PC-9 (cell line): ENCODE measurements at places on chromosomes 5 and 9. TPM values are rescaled to one million over a fixed set of nuclear protein-coding genes. Genes with fewer than 3 reads are reported as not detected.

The PDE4D gene
- 9.0 and 9.8 TPM in 2 replicates for total RNA-seq

DNA sequence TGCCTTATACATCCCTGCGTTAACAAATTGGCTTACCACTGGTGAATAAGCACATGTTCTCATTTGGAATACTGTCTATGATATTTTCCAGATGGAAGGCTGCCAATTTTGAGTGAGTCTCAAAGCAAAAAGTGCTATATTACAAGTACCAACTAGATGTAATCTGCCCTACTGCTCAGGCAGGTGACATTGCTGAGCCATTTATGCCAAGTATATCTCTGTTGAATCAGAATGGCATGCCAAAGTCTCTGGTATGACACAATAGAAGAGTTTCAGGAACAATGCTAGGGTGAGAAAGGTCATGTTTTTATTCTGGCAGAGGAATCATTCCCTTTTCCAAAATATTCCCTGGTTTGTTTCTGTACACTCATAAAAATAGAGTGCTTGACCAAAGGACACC lies 356.5 kb downstream of the CDH9 start:
- no peak overlapping the region for H3K4me3 ChIP-seq
- no peak overlapping the region for H3K27ac ChIP-seq
- no peaks in the 10 kb centered on the region for H3K36me3 ChIP-seq
- no peak for DNase-seq

DNA sequence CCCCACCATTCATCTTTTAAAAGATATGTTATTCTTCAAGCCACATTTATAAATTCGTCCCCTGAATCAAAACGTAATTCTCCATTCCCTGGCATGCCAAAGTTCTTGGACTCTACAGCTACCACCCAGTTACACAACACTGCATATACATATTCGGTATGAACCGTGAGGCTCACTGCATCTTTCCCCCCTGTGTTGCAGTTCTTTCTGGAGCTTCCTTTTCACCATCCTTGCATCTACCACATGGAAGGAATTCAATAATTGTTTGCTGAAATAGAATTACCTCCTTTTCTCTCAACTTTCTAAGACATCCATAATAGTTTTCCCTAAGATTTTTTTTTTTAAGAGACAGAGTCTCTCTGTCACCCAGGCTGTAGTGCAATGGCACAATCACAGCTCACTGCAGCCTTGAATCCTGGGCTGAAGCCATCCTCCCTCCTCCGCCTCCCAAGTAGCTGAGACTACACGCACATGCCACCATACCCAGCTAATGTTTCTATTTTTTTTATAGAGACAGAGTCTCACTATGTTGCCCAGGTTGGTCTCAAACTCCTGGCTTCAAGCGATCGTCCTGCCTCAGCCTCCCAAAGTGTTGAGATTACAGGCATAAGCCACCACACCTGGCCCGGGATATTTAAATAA lies 3.3 kb downstream of the LPAR1 start:
- H3K27ac ChIP-seq: no peak overlapping the region
- H3K36me3 ChIP-seq: no peaks in the 10 kb centered on the region; the same call in 1 of the 2 replicates
- peaks cover 16% of the 10 kb centered on the region for H3K4me1 ChIP-seq
- DNase-seq: no peak
- no peak overlapping the region; the same call in 1 of the 2 replicates for H3K4me3 ChIP-seq

DNA sequence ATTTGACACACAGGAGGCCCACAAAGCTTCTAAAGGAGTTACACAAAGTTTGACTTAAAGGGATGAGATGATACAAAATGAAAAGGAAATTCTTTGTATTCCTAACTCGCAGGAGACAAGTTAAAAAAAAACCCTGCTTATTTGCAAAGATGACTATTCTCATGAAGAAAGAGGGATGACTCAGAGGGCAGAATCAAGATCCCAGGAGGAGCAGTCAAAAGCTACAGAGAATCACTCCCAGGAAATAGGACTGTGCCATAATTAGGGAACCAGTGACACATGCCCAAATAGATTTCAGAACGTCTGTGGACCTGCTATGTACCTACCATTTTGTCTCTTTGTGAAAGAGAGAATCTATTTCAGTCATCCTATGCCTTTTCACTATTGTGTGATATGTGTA lies 103.5 kb upstream of the ARRDC3 start:
- H3K4me3 ChIP-seq: no peak overlapping the region
- H3K27ac ChIP-seq: no peak overlapping the region
- DNase-seq: no peak
- no peaks in the 10 kb centered on the region for H3K36me3 ChIP-seq

The TMOD1 gene
- total RNA-seq: 6.8 and 7.1 TPM in 2 replicates

GRCh38 chr5:74673011-74673790 lies 11.8 kb upstream of the HEXB start:
- no peak overlapping the region for H3K27ac ChIP-seq
- peaks cover 9% of the 10 kb centered on the region; the same call in 1 of the 2 replicates for H3K4me1 ChIP-seq
- H3K36me3 ChIP-seq: no peaks in the 10 kb centered on the region
- no peaks in the 10 kb centered on the region for H3K27me3 ChIP-seq
- peak; percentile 66 for DNase-seq

DNA sequence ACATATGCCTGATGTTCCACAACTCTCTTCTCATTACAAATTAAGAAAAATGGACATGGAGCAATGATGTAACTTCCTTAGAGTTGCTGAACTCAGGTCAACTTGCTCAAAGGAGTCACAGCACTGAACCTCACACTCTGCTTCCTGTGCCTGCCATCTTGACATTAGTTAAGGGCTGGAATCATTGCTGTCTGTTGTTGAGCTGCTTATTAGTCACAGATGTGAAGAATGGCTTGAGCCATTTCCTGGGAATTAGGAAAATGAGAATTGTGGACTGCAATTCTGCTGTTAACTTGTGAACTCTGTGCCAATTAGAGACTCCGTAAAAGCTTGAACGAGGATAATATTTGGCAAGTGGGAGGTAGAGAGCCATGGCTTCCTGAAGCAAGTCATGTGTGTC lies 212.0 kb downstream of the ADAMTS12 start:
- H3K27me3 ChIP-seq: no peaks in the 10 kb centered on the region
- H3K4me3 ChIP-seq: no peak overlapping the region
- no peak overlapping the region for H3K27ac ChIP-seq
- peaks cover 36% of the 10 kb centered on the region for H3K36me3 ChIP-seq
- H3K4me1 ChIP-seq: no peaks in the 10 kb centered on the region
- no peak for DNase-seq

DNA sequence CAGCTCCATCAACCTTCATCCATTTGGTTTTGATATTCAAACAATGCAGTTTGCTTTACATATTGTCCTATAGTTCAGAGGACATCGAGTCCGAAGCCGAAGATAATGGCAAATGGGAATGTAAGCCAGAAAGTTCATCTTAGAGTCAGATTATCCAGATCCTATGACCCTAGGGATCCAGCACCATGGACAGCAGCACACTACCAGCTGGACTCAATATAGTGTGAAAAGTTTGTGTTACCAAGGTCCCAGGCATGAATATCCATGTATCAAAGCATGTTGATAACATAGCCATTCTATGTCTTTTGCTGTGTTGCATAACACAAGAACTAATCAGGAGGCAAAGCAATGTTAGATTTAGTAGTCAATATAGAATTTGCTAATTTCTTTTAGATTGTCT lies 46.3 kb downstream of the FSTL4 start:
- no peaks in the 10 kb centered on the region for H3K4me1 ChIP-seq
- no peaks in the 10 kb centered on the region for H3K36me3 ChIP-seq
- H3K27me3 ChIP-seq: no peaks in the 10 kb centered on the region
- no peak overlapping the region for H3K27ac ChIP-seq

The ADCY2 gene
- total RNA-seq: not detected in 2 replicates

GRCh38 chr5:34487159-34487879 lies 168.8 kb upstream of the RAI14 start:
- no peaks in the 10 kb centered on the region for H3K36me3 ChIP-seq
- peak overlapping the region; percentile 95 for H3K27ac ChIP-seq
- DNase-seq: peak; percentile 100
- no peaks in the 10 kb centered on the region for H3K27me3 ChIP-seq
- peaks cover 46% of the 10 kb centered on the region for H3K4me1 ChIP-seq
- peak overlapping the region; percentile 28; the same call in 1 of the 2 replicates for H3K4me3 ChIP-seq

GRCh38 chr5:95087816-95088317 lies 197.0 kb downstream of the MCTP1 start:
- H3K4me3 ChIP-seq: no peak overlapping the region
- no peaks in the 10 kb centered on the region for H3K36me3 ChIP-seq
- H3K4me1 ChIP-seq: 0 out of 2 replicates have a peak, but pooled peaks cover 4% of the 10 kb centered on the region
- H3K27me3 ChIP-seq: no peaks in the 10 kb centered on the region
- DNase-seq: no peak

GRCh38 chr5:139268364-139269202 lies 25.0 kb upstream of the MATR3 start:
- no peaks in the 10 kb centered on the region for H3K36me3 ChIP-seq
- H3K27ac ChIP-seq: no peak overlapping the region
- H3K27me3 ChIP-seq: no peaks in the 10 kb centered on the region
- H3K4me3 ChIP-seq: no peak overlapping the region

DNA sequence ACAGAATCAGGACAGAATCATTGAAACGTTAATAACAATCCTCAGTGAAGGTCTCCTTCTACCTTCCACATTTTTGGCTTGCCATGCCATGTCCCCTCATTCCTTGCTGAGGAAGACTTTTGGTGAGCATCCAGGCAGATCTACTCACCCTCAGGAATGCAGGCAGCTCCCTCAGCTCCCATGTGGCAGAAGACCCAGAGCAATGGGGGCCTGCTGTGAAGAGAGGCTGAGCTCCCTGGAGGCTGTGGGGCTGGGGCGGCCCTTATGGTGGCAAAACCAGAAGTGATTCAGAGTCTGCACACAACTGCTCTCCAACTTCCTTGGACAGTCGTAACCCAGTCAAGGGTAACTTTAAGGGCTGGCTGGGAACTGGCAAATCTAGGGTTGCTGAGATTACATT lies 247.2 kb upstream of the EFNA5 start:
- no peaks in the 10 kb centered on the region for H3K36me3 ChIP-seq
- no peaks in the 10 kb centered on the region for H3K4me1 ChIP-seq
- no peak overlapping the region for H3K27ac ChIP-seq
- no peak overlapping the region for H3K4me3 ChIP-seq

GRCh38 chr9:83662933-83663332 lies 40.0 kb downstream of the IDNK start:
- no peak overlapping the region for H3K4me3 ChIP-seq
- H3K27ac ChIP-seq: no peak overlapping the region
- H3K4me1 ChIP-seq: no peaks in the 10 kb centered on the region
- DNase-seq: no peak
- H3K27me3 ChIP-seq: no peaks in the 10 kb centered on the region
- H3K36me3 ChIP-seq: peaks cover 53% of the 10 kb centered on the region

- DNase-seq: no peak
- H3K27ac ChIP-seq: no peak overlapping the region
- peaks cover 30% of the 10 kb centered on the region for H3K4me1 ChIP-seq
- H3K27me3 ChIP-seq: no peaks in the 10 kb centered on the region
Observed at GRCh38 chr9:124855566-124855943, 2.3 kb downstream of the WDR38 start.

DNA sequence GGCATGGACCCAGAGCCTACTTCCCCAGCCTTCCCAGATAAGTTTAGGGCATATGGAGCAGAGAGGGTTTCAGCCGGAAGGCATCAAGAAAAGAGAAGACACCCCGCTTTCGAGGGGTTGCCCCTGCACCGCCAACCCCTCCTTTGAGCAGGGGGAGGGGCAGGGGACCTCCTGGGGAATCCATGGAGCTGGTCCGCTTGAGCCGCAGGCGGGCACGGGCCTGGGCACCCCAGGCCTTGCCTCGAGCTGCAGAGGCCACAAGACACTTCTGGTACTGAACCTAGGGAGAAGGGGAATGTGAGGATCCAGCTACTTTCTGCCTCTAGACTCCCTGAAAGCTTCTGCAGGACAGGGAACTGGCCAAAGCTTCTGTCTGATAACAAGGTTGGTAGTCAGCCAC lies 1.3 kb upstream of the SRA1 start:
- no peak overlapping the region for H3K27ac ChIP-seq
- no peak overlapping the region for H3K4me3 ChIP-seq
- DNase-seq: no peak
- H3K36me3 ChIP-seq: no peaks in the 10 kb centered on the region
- H3K27me3 ChIP-seq: no peaks in the 10 kb centered on the region

The SELENOP gene
- total RNA-seq: 4.6 and 5.3 TPM in 2 replicates

- H3K27ac ChIP-seq: no peak overlapping the region
- no peak overlapping the region for H3K4me3 ChIP-seq
- peaks cover 13% of the 10 kb centered on the region for H3K4me1 ChIP-seq
- H3K27me3 ChIP-seq: no peaks in the 10 kb centered on the region
- no peak for DNase-seq
Observed at GRCh38 chr9:86531971-86532640, 177.9 kb upstream of the TUT7 start.

The MLANA gene
- not detected in 2 replicates for total RNA-seq

The FABP6 gene
- total RNA-seq: 1.7 and 5.7 TPM in 2 replicates

DNA sequence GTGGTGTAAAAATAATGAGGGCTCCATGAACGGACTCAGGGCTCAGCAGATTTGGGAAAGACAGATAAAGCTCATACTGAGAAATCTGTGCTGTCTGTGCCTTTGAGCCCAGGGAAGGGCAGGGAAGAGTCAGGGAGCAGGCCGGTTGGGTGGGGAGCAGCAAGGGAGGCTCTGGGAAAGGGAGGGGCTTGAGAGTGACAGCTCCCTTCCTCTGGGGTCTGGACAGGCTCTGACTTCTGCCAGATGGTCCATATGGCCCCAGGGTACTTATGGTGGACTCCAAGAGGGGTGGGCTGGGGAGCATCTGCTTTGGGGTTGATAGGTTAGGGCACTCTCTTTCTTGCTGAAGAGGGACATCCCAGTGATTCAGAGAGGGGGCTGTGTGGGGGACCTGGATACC lies 2.1 kb downstream of the NPR2 start:
- DNase-seq: no peak
- H3K27ac ChIP-seq: no peak overlapping the region
- 0 out of 2 replicates have a peak, but pooled peaks cover 7% of the 10 kb centered on the region for H3K4me1 ChIP-seq

GRCh38 chr9:93143830-93144530 lies 9.9 kb upstream of the NINJ1 start:
- H3K27me3 ChIP-seq: no peaks in the 10 kb centered on the region
- H3K4me1 ChIP-seq: 0 out of 2 replicates have a peak, but pooled peaks cover 3% of the 10 kb centered on the region
- H3K27ac ChIP-seq: no peak overlapping the region
- DNase-seq: peak; percentile 43

DNA sequence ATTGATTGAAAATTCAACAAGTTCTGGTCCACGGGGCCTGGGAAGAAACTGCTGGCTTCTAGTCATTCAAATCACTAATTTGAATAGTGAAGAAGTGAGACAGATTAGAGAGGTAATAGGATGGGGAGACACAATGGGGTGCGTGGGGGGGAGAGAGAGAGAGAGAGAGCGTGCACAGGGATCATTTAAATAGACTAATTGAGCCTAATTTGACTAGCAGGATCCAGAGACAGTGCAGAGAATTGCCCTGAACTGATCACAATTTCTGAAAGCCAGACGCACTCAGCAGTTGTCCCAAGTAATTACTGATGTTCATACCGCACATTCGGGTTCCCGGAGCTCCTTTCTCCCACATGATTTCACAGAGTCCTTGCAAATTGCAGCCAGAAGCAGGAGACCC lies 50.3 kb upstream of the C5orf58 start:
- no peaks in the 10 kb centered on the region for H3K36me3 ChIP-seq
- DNase-seq: no peak
- no peak overlapping the region for H3K27ac ChIP-seq
- no peak overlapping the region for H3K4me3 ChIP-seq
- peaks cover 25% of the 10 kb centered on the region for H3K4me1 ChIP-seq
